ENCODE measurements at places on chromosomes 12 and 14.
A peak's percentile ranks its signal among the peaks of the same experiment; 100 is the strongest.

- DNase-seq: no peak
Observed at GRCh38 chr12:117202033-117202432, 11.8 kb upstream of the FBXO21 start.

DNA sequence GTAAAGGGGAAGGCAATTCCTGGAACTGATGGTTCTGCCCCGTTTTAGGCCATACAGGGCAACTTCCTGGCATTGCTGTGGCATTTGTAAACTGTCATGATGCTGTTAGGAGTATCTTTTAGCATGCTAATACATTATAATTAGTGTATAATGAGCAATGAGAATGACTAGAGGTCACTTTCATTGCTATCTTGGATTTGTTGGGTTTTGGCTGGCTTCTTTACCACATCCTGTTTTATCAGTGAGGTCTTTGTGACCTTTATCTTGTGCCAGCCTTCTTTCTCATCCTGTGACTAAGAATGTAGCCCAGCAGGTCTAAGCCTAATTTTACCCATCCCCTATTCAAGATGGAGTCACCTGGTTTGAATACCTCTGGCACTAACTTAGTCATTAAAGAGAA, 51.2 kb downstream of the TESPA1 start:
- no peak for DNase-seq

DNA sequence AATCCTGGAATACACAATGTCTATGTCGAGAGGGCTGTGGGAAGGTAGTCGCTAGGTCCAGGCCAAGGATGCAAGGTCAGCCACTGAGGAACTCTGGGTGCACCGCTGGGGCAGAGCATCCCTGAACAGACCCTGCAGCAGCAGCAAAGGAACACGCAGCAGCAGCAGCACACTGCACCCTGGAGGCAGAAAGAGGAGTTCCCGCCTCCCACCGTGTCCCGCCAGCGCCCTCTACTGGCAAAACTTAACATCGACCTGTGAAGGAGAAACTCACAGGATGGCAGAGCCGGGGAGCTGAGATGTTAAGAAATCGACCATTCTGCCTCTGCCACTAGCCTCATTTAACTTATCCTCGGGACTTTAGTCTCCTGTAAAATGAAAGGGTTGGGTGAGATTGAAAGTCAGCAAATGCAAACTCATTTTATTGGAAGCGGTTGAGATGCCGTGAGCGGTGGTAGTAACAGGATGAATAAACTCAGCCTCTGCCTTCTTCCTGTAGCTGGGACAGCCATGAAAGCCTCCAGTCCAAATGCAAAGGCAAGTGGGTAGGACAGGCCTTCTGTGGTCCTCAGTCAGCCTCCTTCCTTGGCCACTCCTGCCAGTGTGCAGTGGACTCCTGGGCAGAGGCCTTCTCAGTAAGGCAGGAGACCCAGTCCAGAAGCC, 45.6 kb downstream of the STAB2 start:
- peak; percentile 46 for DNase-seq

- no peak for DNase-seq
Observed at GRCh38 chr12:6461401-6462233, 8.9 kb downstream of the VAMP1 start.

DNA sequence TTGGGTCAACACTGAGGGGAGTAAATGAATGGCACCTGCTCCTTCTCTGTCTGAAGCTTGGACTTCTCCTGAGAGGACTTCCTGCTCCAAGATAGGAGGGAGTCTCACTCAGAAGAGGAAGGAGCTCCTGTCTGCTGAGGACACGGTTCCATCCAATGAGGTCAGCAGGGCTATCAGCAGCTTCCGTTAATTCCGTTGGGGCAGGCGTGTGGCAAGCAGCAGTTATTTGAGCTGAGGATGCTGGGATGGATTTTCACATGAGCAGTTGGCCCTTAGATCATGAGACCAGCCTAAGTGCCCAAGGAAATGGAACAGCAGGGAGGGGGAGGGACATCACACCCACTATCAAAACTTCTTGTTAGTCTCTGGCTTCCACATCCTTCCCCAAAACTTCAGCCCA, 159.0 kb upstream of the PZP start:
- no peak for DNase-seq

DNA sequence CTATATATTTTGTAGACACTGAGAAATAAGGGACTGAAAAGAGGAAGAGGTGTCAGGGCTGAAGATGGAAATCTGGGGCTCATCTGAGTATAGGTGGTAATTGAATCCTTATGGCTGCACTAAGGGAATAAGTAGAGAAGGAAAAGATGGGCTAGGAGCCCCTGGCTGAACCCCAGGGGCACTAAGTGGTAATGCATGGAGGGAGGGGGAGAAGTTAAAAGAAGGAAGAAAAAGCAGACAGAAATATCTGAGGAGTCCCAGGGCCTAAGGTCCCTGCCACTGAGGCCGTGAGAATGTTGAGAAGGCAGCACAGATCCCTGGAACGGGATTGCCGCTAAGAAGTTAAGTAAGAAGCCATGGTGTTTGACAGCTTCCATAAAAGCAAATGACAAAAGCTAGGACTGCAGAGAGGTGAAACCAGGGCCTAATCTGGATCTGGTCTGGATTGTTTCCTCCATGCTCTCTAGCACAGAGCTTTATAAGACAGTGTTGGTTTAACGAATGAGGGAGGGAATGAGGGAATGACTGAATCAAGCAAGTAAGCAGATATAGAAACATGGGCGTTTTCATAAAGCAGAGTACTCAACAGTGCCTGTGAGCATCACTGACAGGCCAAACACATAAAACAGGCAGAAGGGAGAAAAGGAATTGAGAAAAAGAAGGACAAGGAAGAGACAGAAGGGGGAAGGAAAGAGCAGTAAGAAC, 92.9 kb downstream of the HMGA2 start:
- no peak for DNase-seq

- DNase-seq: no peak
Observed at GRCh38 chr14:68486033-68486732, 306.7 kb downstream of the ZFP36L1 start.

GRCh38 chr14:59435987-59436386, 29.2 kb downstream of the GPR135 start:
- no peak for DNase-seq

DNA sequence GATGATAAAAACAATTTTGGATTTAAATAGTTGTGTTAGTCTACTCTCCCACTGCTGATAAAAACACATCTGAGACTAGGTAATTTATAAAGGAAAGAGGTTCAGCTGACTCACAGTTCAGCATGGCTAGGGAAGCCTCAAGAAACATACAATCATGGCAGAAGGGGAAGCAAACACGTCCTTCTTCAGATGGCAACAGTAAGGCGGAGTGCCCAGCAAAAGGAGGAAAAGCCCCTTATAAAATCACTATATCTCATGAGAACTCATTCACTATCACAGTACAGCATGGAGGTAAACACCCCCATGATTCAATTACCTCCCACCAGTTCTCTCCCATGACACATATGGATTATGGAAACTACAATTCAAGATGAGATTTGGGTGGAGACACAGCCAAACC, 632.1 kb downstream of the SLC16A7 start:
- DNase-seq: no peak

GRCh38 chr14:24982472-24983155, 67.3 kb downstream of the STXBP6 start:
- no peak for DNase-seq

DNA sequence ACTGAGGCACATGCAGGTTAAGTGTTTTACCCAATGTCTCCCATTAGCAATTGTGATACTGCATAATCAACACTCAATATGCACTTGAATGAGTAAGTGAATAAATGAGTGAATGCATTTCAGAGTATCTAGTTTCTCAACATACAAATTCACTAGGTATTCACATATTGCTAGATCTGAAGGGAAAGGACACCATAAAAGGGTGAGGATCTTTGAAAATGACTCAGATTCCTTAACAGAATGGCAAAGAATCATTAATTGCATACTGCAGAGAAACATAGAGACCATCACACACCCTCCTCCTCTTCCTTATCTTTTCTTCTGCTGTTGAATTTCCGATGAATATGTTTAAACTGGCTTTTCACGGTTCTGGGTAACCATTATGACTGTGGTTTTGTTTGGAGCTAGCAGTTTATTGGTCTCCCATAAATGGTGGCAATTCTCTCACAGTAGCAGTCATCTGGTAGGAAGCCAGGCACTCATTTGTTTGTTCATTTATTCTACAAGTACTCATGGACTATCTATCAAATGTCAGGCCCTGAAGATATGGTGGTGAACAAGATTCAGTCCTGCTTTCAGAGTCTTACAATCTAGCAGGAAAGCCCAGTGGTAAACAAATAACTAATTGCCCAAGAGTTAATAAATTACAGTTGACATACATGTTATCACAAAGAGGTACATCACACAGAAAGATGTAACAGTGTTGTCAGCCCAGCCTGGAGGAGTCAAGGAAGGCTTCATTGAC, 70.2 kb downstream of the LLPH start:
- DNase-seq: no peak

GRCh38 chr14:74563233-74563585, 48.8 kb downstream of the LTBP2 start:
- DNase-seq: no peak

- DNase-seq: no peak
Observed at GRCh38 chr12:110304061-110304551, 23.1 kb downstream of the ATP2A2 start.

GRCh38 chr14:22685467-22685866, 41.3 kb upstream of the OR6J1 start:
- DNase-seq: no peak

DNA sequence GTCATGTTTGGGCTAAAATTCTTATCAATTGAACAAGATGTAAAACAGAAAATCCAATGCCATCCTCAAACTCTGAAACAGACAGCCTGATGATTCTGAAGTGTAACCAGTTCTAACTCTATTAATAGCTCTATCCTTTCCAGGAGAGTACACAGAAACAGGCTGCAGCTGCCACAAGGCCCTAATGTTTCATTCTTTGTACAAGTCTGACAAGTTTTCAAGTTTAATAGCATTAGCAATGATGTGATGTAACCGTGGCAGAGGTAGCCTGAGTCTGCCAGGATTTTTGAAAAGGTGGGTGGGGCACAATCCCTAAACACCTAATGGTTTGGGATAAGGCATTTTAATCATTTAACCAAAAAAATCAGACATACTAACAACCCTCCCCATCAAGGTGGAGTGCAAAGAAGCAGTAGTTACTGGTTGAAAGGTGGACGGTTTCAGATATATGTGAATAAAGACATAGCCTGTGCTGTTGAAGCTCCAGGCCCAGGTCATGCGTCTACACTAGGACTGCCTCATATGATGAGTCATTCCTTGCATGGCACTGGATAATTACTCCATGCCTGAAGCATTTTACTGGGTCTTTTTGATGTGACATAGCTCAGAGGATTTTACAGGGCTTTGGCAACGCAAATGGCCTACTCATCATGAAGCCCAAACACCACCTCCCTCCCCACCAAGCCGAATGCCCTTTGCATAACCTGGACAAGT, 145.1 kb upstream of the GRIP1 start:
- DNase-seq: peak; percentile 28

DNA sequence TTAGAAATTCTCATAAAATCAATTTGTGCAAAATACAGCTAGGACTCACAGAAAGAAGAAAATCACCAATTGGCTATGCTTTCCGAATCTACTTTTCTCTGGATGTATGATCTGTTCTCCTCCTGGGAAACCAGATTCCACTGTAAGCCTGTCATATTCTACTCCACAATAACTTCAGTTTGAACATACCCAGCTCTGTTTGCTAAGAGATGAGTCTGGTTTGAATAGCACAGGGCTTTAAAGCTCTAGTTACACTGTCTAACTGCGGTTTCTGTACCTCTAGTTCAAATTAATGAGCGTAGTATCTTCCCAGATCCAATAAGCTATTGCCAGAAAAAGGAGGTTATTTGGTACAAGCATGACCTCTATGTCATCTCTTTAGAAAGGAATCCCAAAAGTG, 270.1 kb downstream of the DAD1 start:
- no peak for DNase-seq

DNA sequence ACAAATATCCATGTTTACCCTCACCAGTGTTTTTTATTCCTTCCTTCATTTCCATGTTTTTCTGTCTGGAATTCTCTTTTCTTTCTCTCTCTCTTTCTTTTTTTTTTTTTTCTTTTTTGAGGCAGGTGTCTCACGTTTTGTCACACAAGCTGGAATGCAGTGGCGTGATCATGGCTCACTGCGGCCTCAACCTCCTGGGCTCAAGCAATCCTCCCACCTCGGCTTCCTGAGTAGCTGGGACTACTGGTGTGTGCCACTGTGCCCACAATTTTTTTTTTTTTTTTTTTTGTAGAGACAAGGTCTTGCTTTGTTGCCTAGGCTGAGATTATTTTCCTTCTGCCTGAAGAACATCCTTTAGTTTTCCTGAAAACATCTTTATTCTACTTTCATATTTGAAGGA, 15.0 kb upstream of the AMIGO2 start:
- DNase-seq: no peak

DNA sequence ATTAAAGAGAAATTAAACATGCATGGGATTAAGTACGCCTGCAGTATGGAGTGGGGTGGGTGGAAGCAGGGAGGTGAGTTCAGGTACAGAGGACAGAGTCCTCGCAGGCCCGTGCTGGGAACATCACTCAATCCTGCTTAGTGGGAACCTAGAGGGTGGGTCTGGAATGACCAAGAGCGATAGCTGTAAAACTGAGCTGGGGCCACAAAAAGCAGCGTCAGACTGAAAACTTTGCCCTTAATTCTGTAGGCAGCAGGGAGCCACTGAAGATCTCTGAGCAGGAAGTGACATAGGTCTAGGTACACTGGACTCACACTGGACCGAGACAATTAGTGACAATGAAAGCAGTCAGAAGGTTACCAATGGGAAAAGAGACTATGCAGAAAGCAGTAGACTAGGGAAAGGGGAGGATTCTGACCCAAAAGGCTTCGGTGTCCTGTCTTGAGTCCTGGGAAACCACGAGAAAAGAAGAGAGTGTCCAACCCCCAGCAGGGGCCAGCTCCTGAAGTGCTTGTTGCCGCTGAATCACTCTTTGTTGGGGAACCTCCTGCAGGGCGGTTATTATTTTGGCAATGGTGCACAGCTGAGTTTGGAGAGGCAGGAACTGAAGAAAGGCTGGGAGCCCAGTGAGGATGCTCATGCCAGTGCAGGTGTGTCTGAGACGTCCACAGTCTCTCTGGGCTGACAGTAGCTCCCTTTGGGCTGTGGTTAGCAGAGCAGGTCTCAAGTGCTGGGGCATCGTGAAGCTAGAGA, 97.4 kb downstream of the PLXNC1 start:
- no peak for DNase-seq

DNA sequence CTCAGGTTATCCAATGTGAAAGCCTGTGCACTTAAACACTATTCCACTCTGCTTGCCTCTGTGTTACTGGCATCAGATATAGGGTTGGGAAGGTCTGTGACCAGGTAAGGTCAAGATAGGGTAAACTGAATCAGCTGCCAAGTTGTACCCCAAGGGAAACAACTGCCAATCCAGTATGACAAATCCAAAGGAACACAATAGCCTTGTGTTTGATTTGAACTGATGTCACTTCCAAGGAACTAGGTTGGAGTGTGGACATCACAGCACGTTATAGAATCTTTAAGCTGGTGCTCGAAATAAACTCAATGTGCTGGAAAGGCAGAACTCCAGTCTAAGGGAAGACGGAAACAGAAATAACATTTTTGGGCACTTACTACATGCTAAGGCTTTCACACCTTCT, 223.4 kb upstream of the BTG1 start:
- DNase-seq: no peak

All from SHP77 treated with DMSO at 0.1 percent for 48 hours (cell line).